Kidney (tissue), 22 donors: ENCODE measurements at places on chromosomes 2 and 18. TPM values are rescaled to one million over a fixed set of nuclear protein-coding genes. Genes with fewer than 3 reads are reported as not detected.

Gene MARCHF4
- 0.09 TPM for polyA plus RNA-seq

DNA sequence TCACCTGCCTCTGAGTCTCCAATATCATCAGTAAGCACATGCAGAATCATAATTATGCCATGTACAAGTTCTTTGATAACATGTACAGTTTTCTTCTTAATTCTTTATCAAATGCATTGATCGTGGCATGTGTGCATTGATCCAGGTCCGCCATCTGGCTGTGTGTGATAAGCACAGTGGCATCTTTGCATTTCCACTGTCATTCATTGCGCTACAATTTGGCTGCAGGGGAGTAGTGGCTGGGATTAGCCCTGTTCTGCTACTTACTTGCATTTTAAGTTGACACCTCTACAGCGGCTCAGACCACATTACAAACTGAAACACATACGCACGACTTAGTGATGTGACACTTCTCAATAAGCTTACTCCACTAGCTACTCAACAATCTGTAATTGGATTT is 83.6 kb upstream of the OTX1 start:
- no peak for DNase-seq

Gene GCG
- polyA plus RNA-seq, result not detected

DNA sequence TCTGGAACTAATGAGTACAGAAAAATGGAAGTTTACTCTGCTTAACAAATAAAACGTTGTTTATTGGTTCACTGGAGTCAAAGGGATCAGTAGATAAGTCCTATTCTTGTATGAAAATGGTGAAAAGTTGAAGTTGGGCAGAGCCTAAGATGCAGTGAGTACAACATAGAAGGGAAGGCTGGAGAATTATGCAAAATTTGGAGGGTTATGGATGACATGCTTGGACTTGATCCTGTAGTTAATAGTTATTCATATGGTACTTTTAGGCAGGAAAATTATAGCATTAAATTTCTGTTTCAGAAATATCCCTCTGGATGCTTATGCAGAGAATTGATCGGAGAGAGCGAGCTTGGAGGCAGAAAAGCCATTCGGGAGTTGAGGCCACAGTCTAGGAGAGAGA is 167.6 kb downstream of the KCNS3 start:
- no peak for DNase-seq

DNA sequence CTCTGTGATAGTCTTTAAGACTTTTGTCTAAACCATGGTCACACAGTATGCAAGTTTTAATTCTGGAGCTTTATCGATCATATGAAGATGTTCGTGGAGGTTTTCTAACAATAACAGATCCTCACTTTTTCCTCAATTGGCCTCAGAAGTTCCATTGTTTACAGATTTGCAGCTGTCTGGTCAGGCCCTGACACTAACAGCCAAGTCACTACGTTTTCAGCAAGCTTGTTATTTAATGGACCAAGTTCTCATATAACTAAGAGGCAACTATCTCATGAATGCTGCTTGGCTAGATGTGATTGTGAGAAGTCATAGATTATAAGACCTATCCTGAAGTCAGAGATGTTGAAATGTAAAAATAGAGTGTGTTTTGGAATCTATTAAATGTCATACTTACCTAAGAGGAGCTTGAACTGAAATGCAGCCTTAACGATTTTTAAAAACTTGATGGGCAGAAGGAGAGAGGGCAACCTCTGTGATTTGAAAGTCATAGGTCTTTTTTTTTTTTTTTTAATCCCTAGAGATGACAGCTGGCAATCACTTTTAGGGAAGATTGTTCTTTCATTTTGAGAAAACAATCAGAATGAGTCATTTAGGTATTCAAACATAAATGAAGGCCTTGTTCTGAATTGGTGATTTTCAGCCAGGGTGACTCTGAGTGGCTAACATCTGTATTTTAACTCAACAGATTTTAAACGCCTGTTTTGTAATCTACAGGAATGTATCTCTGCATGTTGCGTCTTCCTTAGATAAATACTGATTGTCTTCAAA is 48.4 kb upstream of the NEMP2 start:
- DNase-seq, result no peak
